ENCODE measurements at places on chromosomes 3 and 15.

GRCh38 chr3:66038726-66039589, at the start of gene MAGI1:
Gene MAGI1 (minus strand): TSS chr3:66038918. CDS start chr3:66038308, 610 bp downstream.
- peak; percentile 49 for DNase-seq

DNA sequence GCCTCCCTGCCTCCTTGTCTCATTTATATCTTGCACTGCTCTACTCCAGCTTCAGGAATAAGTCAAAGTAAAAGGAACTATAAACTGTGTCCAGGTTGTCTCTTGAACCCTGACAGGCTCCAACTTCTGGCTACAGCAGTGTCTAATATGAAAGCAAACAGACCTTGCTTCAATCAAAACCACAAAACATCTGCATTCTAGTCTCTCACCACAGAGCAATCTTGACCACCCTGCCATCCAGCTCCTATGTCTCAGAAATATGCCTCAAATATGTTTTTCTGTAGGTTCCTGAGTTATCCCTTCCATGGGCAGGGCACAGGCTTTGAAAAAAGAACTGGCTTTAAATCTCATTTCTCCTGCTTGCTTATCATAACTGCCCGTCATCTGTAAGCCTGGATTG, 13.0 kb upstream of the RAMAC start:
- DNase-seq: no peak

DNA sequence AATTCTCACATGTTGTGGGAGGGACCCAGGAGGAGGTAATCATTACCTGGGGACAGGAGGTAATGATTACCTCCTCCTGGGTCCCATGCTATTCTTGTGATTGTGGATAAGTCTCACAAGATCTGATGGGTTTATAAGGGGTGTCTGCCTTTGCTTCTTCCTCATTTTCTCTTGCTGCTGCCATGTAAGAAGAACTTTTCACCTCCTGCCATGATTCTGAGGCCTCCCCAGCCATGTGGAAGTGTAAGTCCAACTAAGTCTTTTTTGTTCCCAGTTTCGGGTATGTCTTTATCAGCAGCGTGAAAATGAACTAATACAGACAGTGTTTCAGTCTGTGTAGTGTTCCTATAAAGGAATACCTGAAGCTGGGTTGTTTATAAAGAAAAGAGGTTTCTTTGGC, 13.1 kb upstream of the KCTD6 start:
- no peak for DNase-seq

GRCh38 chr15:40320931-40321371, 2.5 kb upstream of the INAFM2 start:
- DNase-seq: peak; percentile 66

DNA sequence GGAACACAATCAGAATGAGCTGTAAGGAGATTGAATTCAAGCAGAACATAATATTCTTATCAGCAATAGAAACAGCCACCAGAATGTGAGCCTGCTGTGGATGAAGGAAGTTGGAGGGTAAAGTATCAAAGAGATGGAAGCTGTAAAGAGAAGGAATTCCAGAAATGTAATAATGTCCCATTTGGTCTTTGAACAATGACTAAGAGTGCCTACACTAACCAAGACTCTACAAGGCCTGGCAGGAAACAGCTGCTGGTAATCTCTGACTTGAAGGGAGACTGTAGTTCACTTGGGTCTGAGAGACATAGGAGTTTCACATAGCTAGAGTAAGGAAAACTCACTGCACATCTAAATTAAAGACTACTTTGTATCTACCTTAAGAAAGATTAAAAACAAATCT, 1176.0 kb upstream of the ALCAM start:
- no peak for DNase-seq

- DNase-seq: no peak
These were observed 283.1 kb upstream of the NR2F2 start for GRCh38 chr15:96047255-96047931.

GRCh38 chr3:149376718-149377407, 586 bp downstream of the TM4SF1 start:
- no peak for DNase-seq
